KBM-7 (cell line): ENCODE measurements at places on chromosomes 11 and 22.

- no peak for DNase-seq
Observed at GRCh38 chr22:35319244-35319985, 19.7 kb downstream of the TOM1 start.

DNA sequence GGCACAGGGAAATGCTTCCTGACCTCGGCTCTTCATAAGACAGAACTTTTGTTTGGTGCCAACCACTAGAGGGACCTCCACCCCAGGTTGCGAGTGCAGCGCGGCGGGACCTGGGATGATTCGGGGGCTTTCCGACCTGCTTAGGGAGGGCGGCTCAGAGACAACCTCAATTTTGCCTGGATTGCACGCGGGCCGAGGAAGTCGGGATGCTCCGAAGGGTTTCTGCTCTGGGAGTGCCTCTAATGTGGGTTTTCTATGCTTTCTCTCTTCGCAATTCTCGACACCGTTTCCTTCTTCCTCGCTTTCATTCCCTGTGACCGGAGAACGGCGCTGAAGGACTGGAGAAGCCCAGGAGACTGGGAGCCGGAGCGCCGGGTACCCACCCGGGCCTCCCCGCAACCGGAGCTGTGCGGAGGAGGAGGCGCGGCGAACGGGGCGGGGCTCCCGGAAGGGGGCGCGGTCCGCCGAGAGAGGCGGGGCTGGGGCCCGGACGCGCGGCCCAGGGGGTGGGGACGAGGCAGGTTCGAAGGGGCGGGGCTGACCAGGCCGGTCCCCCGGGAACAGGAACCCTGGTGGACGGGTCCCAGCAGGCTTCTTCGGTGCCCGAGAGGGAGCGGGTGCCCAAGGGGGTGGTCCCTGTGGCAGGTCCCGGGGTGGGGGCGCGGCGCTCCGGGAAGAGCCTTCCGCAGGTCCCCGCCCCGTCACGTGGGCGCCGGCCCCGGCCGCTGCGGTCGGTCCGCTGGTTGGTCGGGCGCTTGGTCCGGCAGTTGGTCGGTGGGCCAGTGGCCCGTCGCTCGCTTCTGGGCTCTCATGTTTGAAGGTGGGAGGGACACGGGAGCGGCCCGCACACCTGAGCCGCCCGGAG lies at the start of gene PPFIBP2:
Gene PPFIBP2 (plus strand): TSS at position 766 of the 865 bp plus-strand sequence. CDS start 35,477 bp downstream, outside the sequence.
- DNase-seq = peak; percentile 71

DNA sequence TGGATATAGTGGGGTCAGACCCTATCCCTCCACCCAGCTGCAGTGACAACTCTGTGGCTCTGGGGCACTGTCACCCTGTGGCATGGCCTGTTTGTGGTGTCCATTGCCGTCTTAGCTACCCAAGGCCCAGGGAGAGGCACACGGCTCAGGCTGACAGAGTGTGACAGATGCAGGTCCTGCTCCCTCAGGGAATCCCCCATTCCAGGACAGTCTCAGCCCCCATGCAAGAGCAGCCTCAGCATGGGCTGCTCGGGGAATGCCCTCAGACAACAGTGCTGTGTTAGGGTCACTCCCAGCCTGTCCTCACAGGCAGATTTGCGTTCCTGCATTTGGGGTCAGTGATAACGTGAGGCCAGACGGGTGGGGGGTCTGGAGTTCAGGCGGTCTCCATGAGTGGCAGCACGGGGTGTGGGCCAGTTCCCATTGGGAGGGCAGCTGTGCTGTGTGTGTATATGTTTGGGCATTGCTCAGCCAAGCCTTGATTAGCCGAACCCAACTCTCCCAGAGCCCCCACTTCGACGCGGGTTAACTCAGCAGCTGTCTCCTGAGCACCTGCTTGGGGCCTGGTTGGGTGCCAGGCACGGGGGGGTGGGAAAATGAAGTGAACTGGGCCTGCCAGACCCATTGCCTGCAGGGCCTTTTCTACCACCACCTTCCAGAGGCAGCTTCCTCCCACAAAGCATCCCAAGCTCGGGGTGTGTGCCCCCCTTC lies 5.3 kb upstream of the KCNQ1OT1 start:
- DNase-seq = no peak

DNA sequence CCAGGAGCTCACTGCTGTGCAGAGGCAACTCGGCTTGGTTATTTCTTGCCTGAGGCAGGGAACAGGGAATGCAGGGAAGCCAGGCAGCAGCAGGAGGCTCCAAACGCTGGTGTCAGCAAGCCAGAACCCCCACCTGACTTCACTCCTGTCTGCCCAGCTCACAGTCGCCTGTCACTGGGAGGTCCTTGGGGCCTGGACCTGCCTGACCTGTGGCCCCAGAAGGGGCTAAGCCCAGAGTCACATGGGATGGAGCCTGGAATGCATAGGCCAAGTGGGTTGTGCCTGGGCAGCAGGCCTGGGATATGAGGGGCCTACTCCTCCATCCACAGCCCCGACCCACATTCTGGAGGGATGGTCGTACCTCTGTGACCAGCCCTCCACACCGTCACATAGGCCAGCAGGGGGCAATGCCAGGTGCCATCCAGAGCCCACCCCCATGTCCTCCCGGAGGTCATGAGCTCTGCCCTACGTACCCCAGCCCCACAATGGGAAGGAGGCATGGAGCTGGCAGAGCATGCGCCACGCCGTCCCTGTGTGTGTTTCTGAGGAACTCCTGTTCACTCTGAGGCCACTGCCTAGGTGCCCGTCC lies 5.2 kb downstream of the RASSF7 start:
- no peak for DNase-seq

DNA sequence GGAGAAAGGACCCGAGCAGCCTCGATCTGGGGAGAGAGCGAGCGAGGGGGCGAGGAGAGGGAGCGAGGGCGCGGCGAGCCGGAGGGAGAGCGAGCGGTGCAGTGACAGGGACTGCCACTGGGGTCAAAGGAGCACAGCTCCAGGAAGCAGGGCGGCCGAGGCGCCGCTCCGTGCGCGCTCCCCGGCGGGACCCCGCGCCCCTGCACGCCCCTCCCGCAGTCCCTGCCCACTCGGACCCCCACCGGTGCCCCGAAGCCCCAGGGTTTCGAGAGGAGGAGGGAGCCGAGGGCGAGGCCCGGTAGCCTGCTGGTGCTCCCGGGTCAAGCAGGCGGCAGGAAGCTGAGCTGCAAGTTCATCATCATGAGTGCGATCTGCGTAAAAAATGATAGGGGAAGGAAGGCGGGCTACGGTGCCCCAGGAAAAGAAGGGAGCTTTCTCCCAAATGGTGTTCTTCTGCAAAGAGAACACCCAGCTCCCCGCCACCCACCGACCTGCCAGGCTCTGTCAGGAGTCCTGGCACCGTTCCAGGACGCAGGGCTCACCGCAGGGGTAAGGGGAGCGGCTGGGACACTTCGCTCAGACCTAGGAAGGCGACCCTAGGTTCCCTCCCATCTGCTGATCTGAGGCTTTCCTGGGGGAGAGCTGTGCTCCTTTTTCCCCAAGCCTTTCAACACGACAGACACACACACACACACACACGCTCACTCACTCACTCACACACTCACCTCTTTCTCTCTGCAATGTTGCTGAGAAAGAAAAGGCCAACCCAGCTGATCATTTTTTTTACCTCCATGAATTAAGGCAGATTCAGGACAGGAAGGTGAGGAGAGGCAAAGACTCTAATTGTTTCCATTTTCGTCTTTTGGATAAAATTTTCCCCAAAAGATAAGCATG lies at the start of gene MPPED2:
Gene MPPED2 (minus strand): TSS at position 103 of the 894 bp plus-strand sequence. CDS start 5,980 bp downstream, outside the sequence.
- DNase-seq = peak; percentile 56

GRCh38 chr11:60168306-60168705 lies 14.6 kb downstream of the MS4A6A start:
- DNase-seq = no peak

DNA sequence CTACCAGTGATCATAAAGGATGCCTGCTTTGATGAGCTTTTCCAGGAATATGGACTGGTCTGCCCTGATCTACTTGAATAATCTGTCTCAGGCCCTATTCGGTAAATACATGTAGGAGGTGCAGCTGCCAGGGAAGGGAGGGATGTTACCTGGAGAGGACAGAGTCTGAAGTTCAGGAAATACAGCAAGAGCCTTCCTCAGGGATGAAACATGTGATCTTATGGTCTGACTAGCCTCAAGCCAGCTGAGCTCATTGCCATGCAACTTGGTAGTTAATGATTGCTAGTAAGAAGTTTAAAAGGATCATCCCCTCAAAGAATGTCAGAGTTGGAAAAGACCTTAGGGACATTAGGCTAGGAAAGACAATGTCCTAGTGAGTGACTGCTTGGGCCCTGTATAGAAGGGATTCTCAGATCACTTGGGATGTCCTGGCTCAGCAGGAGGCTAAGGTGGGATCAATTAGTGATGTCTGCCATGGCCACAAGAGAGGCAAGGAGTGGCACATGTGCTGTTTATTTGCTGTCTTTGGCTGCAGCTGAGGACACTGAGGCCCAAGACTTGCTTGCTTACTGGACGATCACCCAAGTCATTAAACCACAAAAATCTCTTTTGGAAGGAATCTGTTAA lies 18.5 kb downstream of the PTPRJ start:
- no peak for DNase-seq

GRCh38 chr11:8168485-8169257 lies at the start of gene RIC3:
RIC3 (minus strand) TSS chr11:8169025; CDS start chr11:8168989, 36 bp downstream.
- no peak for DNase-seq

- peak; percentile 12 for DNase-seq
Observed at GRCh38 chr22:36936362-36937116, 23.1 kb downstream of the CSF2RB start.

GRCh38 chr11:4063348-4063747 lies 31.3 kb upstream of the RRM1 start:
- DNase-seq = no peak

- DNase-seq = no peak
Observed at GRCh38 chr11:120840661-120841060, 183.2 kb upstream of the TBCEL start.

DNA sequence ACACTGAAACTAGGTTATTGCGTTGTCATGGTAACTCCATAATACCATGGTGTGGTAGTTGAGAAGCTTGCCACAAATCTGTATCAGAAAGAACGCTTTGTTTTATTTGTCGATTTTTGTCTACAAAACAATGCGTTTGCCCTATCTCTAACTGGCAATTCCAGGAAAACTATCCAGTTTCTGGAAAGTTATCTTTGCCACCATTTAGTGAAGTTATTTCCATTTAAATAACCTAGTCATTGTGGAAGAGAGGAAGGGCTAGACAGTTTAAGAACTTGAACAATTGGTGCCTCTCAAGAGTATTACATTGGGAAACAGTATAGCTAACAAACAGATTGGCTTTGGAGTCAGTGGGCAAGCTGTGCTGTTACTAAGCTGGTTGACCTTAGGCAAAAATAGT lies 7.9 kb downstream of the HSD17B12 start:
- DNase-seq = no peak

DNA sequence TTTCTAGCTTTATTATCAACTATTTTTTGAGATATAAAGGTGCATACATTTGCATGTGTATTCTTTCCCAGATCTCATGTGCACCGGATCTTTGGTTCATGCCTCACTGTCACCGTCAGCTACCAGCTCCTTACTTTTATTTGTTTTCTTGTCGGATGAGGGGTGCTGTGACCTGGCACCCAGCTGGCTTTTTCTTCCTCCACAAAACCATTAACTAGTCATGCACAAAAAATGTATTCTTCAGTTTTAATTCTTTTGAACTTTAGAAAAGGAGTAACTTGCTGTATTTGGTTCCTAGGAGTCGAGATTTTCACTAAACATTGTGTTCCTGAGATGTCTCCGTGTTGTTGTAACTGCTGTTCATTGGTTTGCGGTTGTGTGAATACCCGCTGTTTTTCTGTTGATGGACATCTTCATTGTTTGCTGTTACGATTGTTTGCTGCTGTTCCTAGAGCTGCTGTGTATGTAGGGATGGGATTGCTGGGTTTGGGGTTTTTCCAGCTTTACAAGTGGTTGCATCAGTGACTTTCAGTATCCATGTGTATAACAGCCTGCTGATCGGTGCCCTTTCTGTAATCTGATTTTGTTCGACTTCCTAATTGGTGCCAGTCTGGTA lies 39.4 kb downstream of the MOV10L1 start:
- DNase-seq = no peak
